ENCODE measurements at places on chromosomes 7 and 10. TPM values are rescaled to one million over a fixed set of nuclear protein-coding genes. Genes with fewer than 3 reads are reported as not detected.

Gene NPC1L1
- total RNA-seq, result 0.24 TPM

Gene OR2A12
- not detected for total RNA-seq

Gene IL15RA
- 71.6 TPM for total RNA-seq

Gene TMEM139
- not detected for total RNA-seq

Gene SLC26A3
- total RNA-seq, result not detected

Gene RGR
- 3.3 TPM for total RNA-seq

Gene ZNF735
- not detected for total RNA-seq

Gene DNAJC12
- 5.2 TPM for total RNA-seq

Gene FXYD4
- not detected for total RNA-seq

Gene ZNF365
- not detected for total RNA-seq

Gene PAX4
- not detected for total RNA-seq

Gene FAS
- 33.9 TPM for total RNA-seq

Gene CRPPA
- total RNA-seq, result 1.3 TPM

Gene EVX1
- not detected for total RNA-seq

Gene CALHM1
- not detected for total RNA-seq

Gene HOXA6
- 9.0 TPM for total RNA-seq

Gene GHRHR
- not detected for total RNA-seq

Gene MEOX2
- total RNA-seq, result 96.9 TPM

Gene KLF14
- 1.0 TPM for total RNA-seq

Gene PLEKHA8
- 4.6 TPM for total RNA-seq

Gene HDAC9
- total RNA-seq, result 15.6 TPM

Gene CHST15
- 35.7 TPM for total RNA-seq

Gene PPP1R17
- not detected for total RNA-seq

Gene CFAP43
- total RNA-seq, result 0.60 TPM

All from omental fat pad (tissue), 4 donors.